ENCODE measurements at places on chromosomes 1 and 21.
A peak's percentile ranks its signal among the peaks of the same experiment; 100 is the strongest.

DNA sequence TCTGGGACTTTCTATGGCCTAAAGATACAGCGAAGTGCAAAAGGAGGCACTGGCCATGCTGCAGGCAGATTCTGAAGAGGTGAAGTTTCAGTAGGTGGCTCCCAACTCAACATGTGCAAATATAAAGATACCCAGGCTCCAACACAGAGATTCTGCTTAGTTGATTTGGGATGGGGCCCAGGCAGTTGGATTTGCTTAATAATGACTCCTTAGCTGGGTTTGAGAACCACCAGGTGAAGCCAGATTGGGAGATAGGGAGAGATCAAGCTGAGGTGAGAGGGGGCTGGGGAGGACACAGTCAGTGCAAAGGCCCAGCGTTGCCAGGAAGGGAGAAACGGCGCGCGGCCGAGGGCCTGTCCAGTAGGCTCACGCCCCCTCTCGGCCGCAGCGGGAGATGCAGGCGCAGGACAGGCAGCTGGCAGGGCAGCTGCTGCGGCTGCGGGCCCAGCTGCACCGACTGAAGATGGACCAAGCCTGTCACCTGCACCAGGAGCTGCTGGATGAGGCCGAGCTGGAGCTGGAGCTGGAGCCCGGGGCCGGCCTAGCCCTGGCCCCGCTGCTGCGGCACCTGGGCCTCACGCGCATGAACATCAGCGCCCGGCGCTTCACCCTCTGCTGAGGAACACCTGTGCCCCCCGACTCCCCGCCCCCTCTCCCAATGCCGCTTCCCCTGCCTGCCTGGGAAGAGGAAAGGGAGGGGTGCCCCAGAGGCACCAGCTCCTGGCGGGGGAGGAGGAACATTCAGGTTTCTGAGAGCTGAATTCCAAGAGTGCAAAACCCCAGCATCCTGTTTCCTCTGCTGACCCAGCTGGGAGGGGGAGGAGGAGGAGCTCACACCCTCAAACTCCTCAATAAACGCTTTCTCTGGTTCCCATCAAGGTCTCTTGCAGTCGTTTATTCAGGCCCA lies 1.2 kb downstream of the FAM167B start:
- DNase-seq: peak; percentile 68

GRCh38 chr1:16235944-16236510 lies 956 bp downstream of the CPLANE2 start:
- peak; percentile 41 for DNase-seq

GRCh38 chr21:25459365-25459764 lies 147.9 kb downstream of the MRPL39 start:
- no peak for DNase-seq

DNA sequence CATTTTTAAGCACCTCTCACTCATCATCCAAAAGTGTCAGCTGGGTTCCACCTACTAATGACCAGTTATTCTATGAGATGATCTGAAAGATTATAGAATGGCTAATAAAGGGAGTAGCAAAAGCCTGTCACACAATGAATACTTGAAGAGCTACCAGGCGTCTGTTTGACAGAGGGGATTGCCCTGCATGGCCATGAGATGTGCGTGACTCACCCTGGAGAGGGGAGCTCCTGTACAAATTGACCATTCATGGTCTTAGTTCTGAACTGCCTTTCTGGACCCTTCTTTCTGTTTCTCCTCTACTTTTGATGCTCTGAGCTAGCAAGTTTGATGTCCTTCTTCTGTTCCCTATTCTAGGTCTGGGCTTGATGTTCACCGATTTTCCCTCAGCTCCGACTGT lies 85.2 kb upstream of the ABCD3 start:
- no peak for DNase-seq

GRCh38 chr1:83850834-83851233 lies 148.1 kb downstream of the TTLL7 start:
- DNase-seq: no peak

- DNase-seq: no peak
Measured at GRCh38 chr21:32096411-32096810, 182.4 kb downstream of the MIS18A start.

- DNase-seq: no peak
Measured at GRCh38 chr1:20154301-20154831, 15.2 kb downstream of the PLA2G2F start.

DNA sequence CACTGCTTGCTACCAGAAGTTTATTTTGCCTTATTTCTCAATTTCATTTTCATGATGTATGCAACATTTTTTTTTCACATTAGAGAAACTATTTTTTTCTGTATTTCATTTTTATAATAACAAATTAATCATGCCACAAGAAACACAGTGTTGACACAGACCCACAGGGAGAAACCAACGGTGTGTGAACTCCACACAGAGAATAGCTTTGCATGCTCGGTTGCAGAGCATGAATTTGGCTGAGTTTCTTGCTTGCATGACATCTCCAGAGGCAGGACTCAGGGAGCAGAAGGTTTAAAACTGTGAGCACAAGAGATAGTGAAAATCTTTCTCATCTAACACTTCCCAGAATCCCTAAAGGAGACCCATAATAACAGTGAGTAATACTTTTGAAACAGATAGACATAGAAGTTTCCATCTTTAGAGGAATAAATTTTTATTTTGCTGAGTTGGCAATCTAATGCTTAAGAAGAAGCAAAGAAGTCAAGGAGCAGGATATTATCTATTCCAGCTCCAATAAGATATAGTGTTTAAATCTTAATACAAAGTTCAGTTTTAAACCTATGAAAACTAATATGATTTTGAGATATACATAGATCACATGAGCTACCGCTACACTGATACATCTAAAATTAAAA lies 890.9 kb downstream of the MRPL39 start:
- no peak for DNase-seq

- DNase-seq: peak; percentile 90
Measured at GRCh38 chr1:17553975-17554700, 14.6 kb downstream of the ARHGEF10L start.

DNA sequence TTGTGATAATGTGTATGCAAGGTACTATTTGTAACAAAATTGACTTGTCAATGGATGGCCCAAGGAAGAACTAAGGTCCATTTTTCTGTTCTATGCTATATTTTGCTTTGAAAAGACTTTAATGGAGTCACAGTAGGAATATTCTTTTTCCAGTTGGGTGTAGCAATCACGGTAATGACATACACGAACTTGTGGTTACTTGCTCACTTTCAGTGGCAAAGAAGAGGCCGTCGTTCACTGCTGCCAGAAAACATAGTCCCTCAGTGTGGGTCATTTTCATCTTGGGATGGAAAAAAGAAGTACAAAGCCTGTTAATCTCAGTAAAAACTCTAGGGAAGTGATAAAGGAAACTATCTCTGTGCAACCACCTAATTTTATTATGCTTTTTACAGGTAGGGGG lies 47.8 kb upstream of the LAMC2 start:
- DNase-seq: no peak

DNA sequence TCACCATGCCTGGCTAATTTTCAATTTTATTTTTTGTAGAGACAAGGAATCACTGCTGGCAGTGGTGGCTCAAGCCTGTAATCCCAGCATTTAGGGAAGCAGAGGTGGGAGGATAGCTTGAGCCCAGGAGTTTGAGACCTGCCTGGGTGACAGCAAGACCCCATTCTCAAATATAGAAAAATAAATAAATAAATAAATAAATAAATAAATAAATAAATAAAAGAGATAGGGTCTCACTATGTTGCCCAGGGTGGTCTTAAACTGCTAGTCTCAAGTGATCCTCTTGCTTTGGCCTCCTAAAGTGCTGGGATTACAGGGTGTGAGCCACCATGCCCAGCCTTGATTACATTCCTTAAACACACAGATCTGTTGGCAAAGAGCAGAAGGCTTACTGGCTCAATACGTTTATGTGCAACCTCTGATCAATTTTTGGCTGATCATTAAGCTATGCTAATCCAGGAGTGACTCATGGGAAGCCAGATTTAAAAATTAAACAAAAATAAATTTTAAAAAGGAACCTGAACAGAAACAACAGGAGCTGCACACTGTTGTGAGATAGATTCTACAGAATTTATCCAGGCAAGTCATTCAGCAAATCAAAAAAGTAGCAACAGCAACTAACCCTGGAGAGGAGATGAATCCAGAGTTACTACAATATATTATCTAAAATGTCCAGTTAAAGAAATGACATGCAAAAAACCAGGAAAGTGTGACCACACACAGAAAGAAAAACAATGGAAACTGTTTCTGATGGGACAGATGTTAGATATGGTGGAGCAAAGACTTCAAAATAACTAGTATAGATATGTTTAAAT lies 79.4 kb downstream of the RPE65 start:
- no peak for DNase-seq

GRCh38 chr1:4965346-4966075 lies 311.1 kb downstream of the AJAP1 start:
- no peak for DNase-seq

- DNase-seq: no peak
Measured at GRCh38 chr1:19495799-19496526, 10.6 kb upstream of the CAPZB start.

Measured in hepatic stellate cell (primary cell).